Stimulated activated CD8-positive, alpha-beta memory T cell treated with anti-CD3 and anti-CD28 coated beads, Interleukin-7, amount 100 ng/mL, for 4 hours (primary cell): ENCODE measurements at places on chromosomes 3 and 15.

- no peak for DNase-seq
Measured at GRCh38 chr3:72128921-72129320, 344.0 kb upstream of the PROK2 start.

- no peak for DNase-seq
Measured at GRCh38 chr3:70853161-70853944, 540.9 kb upstream of the MDFIC2 start.

- DNase-seq: no peak
Measured at GRCh38 chr3:187741403-187742350, 3.6 kb downstream of the BCL6 start.

DNA sequence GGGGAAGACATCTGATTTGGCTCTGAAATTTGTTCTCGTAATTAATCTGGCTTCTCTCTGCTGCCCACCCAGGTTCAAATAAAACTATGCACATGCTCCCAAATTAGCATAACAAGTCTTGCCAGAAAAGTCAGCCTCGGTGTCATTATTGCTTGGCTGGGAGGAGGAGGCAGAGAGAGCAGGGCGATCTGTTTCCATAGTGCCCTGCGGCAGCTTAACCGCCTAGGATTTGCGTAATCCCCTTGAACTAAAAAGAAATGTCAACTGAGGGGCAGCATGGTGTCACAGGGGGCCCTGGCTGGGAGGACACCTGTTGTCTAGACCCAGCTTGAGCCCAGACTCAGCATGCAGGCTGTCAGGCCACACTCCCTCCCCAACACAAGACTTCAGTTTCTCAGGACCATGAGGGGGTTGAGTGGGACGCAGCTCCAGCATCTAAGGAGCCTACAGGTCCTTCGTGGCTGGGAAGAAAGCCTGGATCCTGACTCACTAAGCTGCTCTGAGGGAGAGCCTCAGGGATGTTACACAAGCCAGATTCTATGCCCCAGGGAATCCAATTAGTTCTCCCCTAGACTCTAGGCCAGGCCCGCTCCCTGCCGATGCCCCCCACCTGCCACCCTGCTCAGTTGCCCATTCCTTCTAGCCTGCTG lies 17.3 kb downstream of the MRPS11 start:
- no peak for DNase-seq

GRCh38 chr3:182148360-182148759 lies 436.6 kb downstream of the SOX2 start:
- DNase-seq: no peak

DNA sequence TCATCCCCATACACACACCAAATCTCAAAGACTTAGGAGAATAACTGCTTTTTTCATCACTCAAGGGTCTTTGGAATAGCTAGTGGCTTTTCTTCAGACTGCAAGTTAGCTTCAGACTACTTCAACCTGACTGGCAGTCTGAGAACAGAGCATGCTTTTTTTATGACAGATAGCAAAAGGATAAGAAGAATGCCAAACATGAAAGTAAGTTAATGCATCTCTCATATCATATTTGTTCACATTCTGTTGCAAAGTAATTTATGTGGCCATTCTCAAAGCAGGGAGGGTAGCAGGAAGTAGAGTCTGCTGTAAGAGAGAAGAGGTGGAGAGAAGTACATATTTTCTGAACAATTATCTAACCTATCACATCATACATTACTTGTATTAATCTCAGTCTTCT lies 544.4 kb downstream of the ZPLD1 start:
- DNase-seq: no peak

DNA sequence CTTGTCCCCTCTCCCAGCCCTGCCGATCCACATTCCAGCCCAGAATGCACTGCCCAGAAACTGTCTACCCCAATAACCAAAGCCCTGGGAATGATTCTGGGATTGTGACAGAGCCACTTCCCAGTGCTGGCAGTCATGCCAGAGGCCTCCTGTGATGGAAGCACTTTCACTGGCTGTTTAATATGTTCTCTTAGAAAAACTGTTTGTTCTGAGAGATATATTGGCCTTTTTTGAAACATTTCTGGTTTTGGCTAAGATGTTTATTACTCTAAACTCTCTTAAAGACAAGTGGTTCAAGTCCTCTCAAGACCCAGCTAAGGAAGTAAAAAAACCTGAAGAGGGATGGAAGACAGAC lies 74.0 kb upstream of the HACD2 start:
- no peak for DNase-seq

DNA sequence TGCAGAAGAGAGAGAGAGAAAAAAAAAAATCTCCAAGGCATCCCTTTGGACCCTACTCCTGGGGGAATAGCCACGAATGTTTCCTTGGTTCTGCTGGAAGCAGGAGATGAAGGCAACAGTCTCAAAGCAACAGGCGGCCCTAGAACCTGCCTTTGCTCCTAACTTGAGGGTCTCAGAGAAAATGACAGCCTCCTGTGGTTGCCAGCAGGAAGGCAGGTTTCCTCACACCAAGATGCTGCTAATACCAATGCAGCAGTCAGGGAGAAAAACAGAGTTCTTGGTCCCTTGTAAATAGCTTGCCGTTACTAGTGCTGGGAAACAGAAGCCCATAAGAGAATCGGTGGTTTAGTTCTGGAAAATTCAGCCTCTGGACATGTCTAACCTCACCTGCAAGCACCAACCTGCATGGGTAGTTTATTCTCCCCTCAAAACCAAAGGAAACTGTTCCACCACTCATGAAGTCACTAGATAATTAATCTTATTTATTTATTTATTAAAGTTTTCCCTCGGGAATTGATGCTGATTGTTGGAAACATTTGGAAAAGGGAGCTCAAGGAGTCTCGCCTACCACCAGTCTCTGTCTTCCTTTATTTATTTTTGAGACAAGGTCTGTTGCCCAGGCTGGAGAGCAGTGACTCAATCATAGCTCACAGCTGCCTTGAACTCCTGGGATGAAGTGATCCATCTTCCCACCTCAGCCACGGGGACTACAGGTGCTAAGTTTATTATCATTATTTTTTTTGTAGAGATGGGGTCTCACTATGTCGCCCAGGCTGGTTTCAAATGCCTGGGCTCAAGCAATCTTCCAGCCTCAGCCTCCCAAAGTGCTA lies 883 bp upstream of the FRMD4B start:
- DNase-seq: no peak

DNA sequence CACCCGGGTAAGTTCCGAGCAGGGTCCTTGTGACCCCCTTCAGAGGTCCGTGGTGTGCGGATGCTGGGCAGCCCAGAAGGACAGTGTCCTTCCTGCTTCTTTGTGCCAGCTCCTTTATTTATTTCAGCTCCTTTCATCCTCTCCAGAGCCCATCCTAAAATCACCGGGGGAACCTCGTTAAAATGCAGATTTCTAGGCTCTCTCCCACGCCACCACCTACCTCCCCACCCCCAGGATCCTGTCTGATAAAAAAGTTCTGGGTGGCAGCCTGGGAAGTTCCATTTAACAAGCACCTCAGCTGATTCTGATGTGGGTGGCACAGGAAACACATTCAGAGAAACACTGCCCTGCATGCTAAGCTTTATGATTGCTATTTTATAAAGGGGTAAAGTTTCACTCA lies 12.5 kb upstream of the IGF1R start:
- DNase-seq: no peak

GRCh38 chr3:40019376-40019775 lies 210.0 kb downstream of the MYRIP start:
- DNase-seq: no peak

- no peak for DNase-seq
Measured at GRCh38 chr15:82530006-82530405, 10.3 kb downstream of the RPS17 start.

- no peak for DNase-seq
Measured at GRCh38 chr15:60374628-60375081, 23.1 kb downstream of the ANXA2 start.

GRCh38 chr3:22474706-22475445 lies 723.9 kb upstream of the ZNF385D start:
- DNase-seq: no peak

DNA sequence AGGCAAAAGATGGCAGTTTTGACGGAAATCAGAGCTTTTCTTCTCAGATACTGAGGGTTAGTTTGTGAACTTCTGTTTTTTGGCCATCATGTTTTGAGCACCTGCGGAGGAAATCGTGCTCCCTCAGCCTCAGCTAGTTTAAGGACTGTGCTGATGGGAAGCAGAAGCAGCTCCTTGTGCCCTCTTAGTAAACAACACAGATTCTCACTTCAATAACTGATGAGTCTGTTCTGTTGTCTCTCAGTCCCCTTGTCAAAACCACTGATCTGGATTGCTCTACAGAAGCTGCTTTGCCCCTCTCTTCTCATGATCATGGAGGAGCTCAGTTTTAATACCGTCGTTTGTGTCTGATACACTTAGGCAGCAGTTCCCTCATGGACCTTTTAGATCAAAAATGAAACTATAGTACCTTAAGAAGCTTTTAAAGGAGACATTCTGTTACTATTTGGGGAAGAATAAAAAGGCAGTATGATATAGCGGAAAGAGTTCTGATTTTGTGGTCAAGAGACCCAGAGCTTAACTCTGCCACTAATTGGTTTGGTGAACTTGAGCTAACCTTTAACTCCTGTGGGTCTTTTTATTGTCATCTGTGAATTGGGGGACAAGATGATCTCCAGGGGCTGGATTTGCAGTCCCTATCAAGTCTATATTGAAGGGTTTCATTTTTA lies 152.6 kb downstream of the BBX start:
- no peak for DNase-seq

DNA sequence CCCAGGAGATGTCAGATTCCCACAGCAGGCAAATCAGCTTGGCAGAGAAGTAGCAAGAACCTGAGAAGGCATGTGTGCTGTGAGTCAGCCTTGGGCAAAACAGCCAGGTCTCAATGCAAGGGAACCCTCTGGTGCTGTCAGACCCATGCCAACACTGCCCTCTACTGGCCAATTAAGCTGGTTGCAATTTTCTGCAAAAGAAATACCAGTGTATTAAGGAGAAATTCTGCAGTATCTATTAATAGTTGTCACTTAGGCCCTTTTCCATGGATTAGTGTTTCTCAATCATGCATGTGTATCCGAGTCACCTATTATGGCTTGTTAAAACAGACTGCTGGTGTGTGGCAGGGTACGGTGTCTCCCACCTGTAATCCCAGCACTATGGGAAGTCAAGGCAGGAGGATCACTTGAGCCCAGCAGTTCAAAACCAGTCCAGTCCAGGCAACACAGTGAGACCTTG lies 26.2 kb downstream of the MAP4 start:
- DNase-seq: peak; percentile 53

GRCh38 chr3:105802118-105802706 lies 66.6 kb downstream of the CBLB start:
- no peak for DNase-seq

- no peak for DNase-seq
Measured at GRCh38 chr3:123155471-123156011, 46.2 kb upstream of the SEC22A start.

DNA sequence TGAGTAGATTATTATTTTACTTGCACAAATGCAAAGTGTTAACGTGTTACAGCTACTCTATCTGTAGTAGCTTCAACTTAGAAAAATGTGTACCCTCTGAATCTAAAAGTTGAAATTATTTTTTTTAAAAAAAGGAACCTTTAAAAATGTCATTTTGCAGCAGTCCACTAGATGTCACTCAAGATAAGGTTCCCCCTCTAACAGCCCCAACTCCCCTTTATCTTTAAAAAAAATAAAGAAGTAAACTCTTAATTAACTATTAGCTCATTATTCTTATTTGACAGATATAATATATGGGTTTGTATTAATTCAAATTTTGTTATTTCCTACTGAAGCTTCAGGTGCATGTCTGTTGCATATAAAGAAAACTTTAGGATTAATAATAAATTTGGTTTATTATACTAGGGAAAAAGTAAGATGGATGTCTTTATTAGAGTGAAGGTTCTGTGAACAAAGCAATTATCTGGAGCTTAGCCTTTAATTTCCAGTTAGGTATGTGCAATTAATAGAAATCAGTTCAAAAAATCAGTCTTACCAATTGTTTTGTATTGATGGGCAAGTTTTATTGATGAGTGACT lies 288.5 kb downstream of the VGLL3 start:
- DNase-seq: no peak

GRCh38 chr3:73605412-73605811 lies 19.3 kb downstream of the PDZRN3 start:
- DNase-seq: no peak

GRCh38 chr15:84648539-84648938 lies 5.5 kb downstream of the WDR73 start:
- no peak for DNase-seq

DNA sequence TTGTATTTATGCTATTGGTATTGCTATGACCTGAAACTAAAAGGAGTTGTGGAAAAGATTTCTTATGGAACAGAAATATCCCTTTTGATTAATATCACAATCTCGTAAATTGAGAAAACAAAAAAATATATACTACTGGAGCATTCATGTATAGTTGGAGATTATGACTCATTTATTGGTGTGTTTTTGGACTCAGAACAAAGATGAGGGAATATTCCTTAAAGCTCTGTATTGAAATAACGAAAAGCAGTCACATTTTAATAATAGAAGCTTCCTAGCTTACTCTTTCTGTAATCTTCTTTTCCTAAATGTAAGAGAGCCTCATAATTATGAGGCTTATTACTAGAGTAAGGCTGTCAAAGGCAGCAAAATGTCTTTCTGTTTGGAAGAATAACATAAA lies 14.3 kb downstream of the CTNNB1 start:
- no peak for DNase-seq

GRCh38 chr3:33645060-33645647 lies 72.9 kb downstream of the CLASP2 start:
- DNase-seq: no peak

DNA sequence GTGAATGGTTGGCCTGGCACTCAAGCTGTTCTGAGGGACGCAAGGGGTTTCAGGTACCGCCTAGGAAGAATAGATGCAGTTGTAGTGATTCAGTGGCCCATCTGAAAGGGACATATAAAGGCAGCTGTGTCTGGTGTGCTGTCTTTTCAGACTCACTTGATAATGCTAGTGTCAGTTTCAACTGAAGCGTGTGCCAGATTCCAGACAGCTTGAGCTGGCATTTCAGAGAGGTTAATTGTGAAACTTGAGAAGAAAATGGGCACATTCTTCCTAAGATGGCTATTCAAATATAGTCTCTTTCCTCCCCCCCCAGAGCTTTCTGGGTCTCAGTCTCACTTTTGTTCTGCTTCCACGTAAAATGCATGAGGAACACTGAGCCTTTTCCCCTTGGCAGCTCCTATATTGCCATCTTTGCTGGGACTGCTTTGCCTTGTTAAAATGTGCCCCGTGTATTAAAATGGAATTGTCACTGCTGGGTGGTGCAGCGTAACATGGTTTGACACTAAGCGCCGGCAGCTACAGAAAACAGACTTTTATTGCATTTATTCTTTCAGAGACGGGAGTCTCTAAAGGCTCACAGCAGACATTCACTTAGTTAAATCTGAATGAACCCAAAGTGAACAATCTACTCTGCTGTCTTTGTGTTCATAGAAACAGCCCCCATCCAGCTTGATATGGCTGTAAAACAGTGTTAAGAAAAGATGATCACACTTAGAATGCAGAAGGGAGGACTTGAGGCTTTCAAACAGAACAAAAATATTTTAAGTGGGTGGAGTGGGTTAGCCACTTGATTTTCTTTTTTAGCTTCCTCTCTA lies 478.7 kb downstream of the RBMS3 start:
- DNase-seq: no peak

DNA sequence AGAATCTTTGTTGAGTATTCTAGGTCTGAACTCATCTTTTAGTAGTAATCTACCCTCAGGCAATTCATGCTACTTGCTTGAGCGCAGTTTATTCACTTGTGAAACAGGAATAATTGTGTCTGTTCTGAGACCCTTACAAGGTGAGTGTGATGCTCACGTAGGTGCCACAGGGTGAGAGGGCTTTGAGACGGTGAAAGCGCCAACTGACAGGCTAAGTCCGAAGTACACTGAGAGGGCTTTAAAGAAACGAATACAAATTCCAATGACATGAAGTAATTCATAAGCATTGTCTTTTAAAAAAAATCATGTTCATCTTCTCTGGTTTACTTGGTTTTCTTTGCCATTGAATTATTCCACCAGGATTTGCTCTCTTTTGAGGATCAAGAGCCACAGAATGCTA lies 393.7 kb upstream of the RGMA start:
- DNase-seq: no peak
